Natural killer cell (primary cell): ENCODE measurements at places on chromosomes 1 and 21.
A peak's percentile ranks its signal among the peaks of the same experiment; 100 is the strongest.

DNA sequence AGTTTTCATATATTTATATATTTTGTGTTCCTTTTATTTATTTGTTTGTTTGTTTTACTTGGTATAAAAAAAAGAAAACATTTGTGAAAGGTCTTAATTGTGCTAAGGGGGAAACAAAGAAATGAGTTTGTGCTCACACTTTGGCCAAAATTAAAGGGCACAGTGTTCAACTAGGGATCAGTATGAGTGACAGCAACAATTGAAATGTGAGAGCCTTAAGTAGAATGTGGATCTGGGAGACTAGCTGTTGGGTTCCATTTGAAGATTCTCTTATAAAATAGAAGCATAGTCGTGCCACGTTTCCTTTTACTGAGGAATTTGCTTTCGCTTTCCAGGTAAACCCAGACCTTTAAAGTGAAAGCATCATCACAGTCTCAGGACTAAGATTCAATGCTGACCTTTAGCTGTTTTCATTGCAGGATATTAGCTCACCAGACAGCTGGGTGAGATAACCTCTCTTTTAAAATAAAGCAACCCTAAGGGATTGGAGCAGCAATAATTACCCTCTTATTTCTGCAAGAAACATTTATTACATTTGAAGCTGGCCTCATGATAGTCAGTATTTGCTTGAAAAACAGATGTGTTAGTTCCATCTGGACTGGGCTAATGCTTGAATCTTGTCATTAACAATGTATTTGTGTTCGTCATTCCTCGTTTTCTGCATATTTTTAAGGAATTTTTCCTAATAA lies 37.1 kb upstream of the CD55 start:
- no peak for DNase-seq

GRCh38 chr1:164519426-164519825 lies 39.6 kb upstream of the PBX1 start:
- DNase-seq: no peak

DNA sequence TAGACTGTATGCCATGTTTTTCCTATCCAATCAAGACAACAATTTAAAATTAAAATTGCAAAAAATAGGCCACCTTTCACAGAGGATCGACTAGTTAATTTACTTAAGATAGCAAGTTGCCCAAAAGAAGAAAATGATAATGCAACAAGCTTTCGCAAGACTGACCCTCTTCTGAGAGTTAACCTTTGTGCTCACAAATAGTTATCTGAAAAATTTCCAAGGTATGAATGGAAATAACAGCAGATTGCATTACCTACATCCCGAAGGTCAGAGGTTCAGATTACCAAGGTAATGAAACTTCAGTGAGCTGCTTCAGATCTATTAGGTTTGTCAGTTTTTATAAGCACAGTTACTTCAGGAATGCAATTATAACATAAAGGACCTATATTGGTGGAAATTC lies 298.0 kb downstream of the KCTD3 start:
- no peak for DNase-seq

- DNase-seq: no peak
Observed at GRCh38 chr21:39137248-39138178, 45.7 kb downstream of the PSMG1 start.

- no peak for DNase-seq
Observed at GRCh38 chr1:248906753-248907661, 972 bp downstream of the PGBD2 start.

- DNase-seq: no peak
Observed at GRCh38 chr1:103109311-103109920, 1.1 kb upstream of the COL11A1 start.

GRCh38 chr1:154400381-154400801 lies 4.8 kb upstream of the IL6R start:
- DNase-seq: no peak

- no peak for DNase-seq
Observed at GRCh38 chr1:109996476-109996875, 11.9 kb downstream of the AHCYL1 start.

GRCh38 chr1:66397192-66397591 lies 136.8 kb upstream of the SGIP1 start:
- no peak for DNase-seq

DNA sequence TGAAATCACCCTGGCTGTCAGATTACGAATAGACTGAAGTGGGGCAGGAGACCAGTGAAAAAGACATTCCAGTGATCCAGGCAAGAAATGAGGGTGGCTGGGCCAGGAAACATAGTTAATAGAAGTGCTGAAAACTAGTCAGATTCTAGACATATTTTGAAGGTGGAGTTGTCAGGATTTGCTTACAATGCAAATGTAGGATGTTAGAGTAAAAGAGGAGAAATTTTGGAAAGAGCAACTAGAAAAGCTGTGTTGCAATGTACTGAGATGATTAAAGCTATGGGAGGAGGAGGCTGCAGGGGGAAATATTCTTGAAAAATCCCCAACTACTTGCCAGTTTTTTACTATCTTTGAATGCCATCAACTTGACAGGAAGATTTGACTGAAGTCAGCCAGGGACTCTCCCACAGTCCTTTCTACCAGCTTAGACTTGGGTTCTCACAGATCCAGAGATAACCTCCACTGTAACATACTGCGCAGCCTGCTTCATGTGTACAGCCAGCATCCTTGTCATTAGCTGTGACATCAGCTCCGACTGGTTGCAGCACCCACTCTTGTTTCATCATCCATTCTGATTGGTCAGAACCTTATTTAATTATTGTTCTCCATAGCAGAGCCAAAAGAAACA lies 109.7 kb downstream of the TSEN15 start:
- peak; percentile 28 for DNase-seq

GRCh38 chr1:32733582-32734321 lies 31.2 kb upstream of the SYNC start:
- DNase-seq: no peak

GRCh38 chr1:178382372-178382771 lies 114.4 kb downstream of the CLEC20A start:
- no peak for DNase-seq

- DNase-seq: no peak
Observed at GRCh38 chr1:159993911-159994310, 37.9 kb downstream of the PIGM start.

DNA sequence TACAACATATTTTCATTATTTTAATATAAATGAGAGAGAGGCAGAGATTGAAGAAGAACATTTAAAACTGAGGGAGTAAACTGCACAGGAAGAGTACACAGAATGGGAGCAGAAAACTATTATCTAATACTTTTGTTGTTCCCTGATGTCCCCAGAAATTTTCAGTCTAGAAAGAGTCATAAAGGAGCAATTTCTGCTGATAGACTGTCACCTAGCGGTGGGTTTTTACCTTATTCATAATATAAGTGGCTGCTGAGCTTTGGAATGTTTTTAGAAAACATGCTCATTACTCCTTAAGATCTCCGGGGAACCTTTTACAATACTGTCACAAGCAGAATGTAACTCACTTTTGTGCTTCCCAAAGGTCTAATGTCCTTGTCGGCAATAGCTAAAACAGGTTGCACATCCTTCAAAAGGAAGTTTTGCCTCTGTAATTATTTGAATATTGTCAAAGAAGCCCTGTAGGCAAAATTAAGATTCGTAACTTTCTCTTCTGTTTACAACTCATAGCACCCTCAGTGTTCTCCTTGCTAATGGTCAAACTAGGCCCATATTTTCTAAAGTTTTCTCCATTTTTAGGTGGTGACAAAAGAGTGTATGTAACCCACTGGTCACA lies 4.9 kb upstream of the NPL start:
- no peak for DNase-seq

DNA sequence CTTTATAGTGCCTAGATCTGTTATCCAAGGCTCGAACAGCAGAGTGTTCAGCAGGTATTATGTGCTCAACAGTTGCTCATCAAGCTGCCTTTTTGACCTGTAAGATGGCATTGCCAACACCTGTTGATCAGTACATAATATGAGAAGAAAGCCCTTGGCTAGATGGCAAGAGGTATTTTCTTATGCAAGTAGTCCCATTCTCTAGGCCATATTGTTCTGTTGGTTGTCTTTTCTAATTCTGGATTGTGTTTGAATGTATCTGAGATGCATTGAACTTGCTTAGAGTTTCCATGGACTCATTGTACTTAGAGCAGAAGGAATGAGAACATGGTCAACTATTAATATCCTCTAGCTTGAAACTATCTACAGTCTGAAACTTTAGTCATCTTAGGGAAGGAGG lies 57.4 kb downstream of the LRRC8D start:
- no peak for DNase-seq

- DNase-seq: no peak
Observed at GRCh38 chr1:160309185-160309557, 24.2 kb upstream of the PEX19 start.

GRCh38 chr1:165403835-165404482 lies 41.0 kb downstream of the RXRG start:
- peak; percentile 56 for DNase-seq

GRCh38 chr1:170959385-170959784 lies 24.1 kb downstream of the MROH9 start:
- DNase-seq: no peak

DNA sequence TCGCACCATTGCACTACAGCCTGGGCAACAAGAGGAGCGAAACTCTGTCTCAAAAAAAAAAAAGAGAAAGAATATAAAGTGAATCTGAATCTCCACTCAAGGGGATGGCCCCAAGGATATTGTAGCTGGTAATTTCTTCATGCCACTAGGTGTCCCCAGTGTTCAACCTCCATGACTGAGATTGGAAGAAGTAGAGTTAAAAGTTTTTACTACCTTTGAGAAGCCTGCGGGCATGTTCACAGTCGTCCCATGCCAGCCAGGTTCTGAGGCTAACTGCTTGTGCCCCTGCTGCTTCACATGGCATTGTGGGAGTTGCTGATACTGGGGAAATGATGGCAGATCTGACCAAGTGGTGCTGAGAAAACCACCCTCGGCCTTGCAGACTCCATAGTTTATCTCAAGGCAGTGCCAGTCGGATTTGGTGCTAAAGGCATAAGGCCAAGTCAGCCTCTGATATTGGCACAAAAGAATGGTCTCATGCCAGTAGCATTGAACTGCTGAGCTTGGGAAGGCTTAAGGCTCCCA lies 10.8 kb upstream of the SHISA4 start:
- no peak for DNase-seq

- no peak for DNase-seq
Observed at GRCh38 chr1:41468122-41468762, 16.2 kb downstream of the EDN2 start.

GRCh38 chr1:212981025-212981495 lies 30.7 kb downstream of the VASH2 start:
- no peak for DNase-seq

DNA sequence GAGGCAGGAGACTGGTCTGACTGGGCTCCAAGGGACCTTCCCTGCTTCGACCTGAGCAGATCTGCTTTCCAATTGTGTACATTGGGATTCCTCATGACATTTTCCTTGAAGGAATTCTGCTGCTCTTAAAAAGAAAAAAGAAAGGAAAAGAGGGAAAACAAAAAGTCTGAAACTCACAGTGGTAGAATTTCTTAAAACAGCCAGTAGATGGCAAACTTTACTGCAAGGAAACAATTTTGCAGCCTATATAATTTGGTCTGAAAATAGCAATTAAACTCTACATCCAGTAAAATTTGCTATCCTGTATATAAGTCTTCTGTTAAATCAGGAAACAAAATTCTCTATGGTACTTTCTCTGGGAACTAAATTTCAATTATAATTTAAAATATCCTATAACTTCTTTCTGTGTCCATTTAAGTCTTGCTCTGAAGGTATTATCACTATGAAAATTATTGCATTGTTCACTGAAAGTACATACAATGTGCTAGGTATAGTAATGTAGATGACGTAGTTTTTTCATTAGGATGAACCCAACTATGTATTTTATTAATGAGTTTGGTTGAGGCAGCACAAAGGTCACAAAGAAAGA lies 59.8 kb downstream of the CRB1 start:
- DNase-seq: no peak
